ENCODE measurements at places on chromosomes 12 and 14.

DNA sequence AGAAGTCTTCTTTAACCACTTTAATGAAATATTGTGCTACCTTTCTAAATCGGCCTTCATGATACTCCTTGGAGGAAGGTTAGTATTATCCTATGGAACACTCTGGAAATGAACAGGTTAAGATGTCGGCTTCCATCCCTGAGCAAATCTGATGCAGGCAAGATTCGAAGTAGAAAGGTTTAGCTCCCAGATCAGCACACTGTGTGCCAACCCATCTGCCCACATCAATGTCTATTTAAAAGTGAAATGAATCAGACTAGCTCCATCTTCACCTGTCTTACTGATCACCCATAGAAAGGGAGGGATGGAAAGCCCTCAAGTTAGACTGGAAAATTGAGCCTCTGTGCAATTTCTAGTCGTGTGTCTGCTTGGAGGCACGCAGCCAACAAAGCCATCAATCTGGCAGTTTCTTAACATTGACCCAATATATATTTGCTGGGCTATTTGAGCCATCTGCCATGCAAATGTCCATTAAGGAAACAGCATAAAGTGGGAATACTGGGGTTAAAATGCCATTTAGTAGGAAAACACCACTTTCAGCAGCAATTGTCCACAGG is 506.1 kb downstream of the RMST start:
- DNase-seq: no peak

DNA sequence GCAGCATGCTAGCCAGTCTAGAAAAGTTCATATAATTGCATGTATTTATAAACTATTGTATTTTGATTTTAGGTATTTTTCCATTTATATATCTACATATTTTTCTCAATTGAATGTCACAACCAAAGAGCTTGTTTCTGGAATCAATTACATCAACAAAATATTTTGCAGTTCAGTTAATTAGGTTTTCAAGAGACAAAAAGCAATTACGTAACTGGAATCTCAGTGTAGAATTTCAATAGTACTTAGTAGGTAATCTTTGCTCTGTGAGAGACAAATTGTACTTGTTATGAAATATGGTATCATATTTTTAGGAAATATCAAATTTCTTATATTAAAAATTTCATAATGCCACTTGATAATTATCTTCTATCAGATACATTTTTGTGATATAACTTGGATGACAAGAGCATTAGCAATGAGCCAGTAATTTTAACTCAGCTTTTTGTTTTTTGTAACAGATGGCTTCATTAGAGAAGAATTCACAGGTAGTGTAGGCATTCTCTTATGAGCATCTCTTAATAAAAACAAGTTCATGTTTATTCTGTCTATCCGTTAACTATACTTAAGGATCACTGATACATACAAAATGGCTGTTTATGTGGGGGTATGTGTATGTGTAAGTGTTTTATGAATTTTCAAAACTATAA is 774.7 kb downstream of the C12orf50 start:
- no peak for DNase-seq

DNA sequence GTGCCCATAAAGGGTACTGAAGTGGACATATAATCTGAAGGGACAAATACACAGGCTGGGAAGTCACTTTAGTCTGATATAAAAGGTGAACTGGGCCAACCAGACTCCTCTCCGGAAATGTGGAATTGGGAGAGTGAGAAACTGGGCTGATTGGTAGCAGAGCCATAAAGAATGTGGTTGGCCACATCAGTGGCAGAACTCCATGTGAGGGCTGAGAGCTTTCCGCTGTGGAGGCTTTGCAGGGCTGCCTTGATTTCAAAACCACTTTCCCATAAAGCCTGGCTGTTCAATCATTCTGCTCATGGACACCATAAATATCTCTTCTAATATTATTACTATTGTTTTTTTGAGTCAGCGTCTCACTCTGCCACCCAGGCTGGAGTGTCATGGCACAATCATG is 220.3 kb downstream of the MON2 start:
- DNase-seq: no peak

- no peak for DNase-seq
Observed at GRCh38 chr14:22532345-22533056, 56.5 kb downstream of the DAD1 start.

DNA sequence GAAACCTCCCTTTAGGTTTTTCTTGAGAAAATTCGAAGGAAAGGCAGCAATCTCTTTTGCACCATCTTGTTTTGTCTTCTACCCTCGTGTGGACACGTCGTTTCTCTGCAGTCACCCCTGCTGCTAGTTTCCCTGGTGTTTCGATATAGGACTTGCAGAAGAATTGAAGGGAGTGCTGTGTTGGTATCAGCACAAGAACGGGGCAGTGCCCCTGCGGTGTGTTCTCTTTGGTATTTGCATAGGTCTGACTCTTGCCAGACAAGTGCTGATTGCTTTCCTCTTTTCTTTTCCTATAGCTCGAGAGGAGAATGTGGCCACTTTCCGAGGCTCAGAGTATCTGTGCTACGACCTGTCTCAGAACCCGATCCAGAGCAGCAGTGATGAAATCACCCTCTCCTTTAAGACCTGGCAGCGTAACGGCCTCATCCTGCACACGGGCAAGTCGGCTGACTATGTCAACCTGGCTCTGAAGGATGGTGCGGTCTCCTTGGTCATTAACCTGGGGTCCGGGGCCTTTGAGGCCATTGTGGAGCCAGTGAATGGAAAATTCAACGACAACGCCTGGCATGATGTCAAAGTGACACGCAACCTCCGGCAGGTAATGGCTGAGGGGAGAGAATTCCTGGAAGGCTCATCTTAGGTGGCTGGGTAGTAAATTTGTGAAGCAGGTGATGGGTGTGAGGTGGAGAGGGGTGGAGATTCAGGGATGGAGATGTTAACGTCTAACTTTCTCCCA is 474.8 kb downstream of the NRXN3 start:
- no peak for DNase-seq
